Ecto neural progenitor cell (in vitro differentiated cells): ENCODE measurements at places on chromosomes 12 and 14.

- DNase-seq = no peak
Measured at GRCh38 chr12:119704065-119704747, 36.3 kb downstream of the PRKAB1 start.

DNA sequence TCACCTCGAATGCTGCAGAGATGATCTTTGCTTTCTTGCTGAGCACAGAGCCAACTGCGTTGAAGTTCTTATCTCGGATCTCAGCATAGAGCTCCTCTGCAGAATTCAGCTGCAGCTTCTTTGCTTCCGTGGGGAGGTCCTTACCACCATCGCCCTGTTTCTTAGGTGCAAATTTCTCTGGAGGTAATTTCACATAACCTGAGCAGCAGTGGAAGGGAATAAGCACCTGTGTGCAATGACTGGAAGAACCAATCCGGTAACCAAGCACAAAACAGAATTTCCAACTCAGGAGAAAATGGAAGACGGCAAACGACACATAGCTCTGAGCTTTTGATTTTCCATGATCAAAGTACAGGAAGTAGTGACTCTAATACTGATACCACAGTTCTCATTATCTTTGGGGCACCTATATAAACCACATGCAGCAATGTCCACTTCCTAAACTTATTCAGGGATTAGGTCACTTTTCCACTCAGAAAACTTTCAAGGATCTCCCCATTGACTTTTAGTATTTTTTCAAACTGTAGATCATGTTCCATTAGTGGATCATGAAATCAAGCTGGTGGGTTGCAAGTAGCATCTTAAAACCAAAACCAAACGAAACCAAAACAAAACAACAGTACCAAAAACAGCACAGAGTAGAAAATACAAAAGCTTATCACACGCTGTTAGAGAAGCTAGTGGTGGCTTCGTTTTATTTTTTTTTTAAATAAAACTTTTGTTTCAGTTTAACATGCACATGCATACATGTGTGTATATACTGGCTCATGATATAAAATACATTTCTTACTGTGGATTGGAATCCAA lies 18.9 kb upstream of the DIABLO start:
- no peak for DNase-seq

- DNase-seq = peak; percentile 50
Measured at GRCh38 chr12:130198026-130198662, 35.9 kb downstream of the FZD10 start.

GRCh38 chr12:32039917-32040575 lies 66.6 kb upstream of the BICD1 start:
- no peak for DNase-seq

DNA sequence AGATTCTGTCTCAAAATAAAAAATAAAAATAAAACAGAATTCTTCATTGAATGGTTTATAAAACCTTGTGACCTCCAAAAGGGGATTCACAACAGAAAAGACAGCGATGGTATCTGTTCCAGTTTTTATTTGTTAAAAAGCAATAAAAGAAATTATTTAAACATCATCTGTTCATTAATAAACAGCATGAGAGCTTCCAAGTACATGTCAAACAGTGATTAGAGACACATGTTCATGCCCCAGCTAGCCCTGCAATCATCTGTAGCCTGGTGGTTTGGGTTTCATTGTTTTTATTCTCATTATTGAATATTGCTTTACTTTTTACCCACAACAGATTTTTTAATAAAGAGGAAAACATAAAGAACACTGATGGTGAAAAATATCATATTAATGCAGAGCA lies 173.3 kb downstream of the ANO2 start:
- no peak for DNase-seq

GRCh38 chr12:108141600-108142130 lies 12.6 kb downstream of the WSCD2 start:
- DNase-seq = no peak

- no peak for DNase-seq
Measured at GRCh38 chr12:89789862-89790261, 81.2 kb upstream of the ATP2B1 start.

DNA sequence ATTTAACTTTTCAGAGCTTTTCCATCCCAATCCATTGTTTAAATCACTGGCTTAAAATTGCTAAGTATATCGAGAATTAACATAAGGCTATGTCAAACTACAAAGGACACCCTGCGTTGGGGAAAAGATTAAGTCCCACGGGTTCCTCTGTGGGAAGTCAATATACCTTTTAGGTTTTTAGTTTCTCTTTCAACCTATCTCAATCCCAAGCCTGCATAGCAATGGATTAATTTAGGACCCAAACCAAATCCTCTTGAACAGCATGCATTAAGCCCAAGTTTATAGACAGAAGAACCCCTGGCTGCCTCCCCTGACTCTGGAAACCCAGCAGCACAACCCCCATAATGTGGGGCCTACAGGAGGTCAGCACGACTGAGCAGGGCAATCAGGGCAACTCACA lies 6.3 kb downstream of the CDCA4 start:
- DNase-seq = no peak

DNA sequence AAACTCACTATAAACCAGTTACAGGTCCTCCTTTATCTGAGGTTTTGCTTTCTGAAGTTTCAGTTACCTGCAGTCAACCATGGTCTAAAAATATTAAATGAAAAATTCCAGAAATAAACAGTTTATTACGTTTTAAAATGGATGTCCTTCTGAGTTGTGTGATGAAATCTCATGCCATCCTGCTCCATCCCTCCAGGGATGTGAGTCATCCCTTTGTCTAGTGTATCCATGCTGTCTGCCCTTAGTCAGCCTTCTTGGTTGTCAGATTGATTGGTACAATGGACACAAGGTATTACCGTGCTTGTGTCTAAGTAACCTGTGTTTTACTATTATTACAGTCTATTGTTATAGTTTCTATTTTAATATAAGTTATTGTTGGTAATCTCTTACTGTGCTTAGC lies 328.3 kb downstream of the APAF1 start:
- no peak for DNase-seq

GRCh38 chr12:46380881-46381280 lies 8.3 kb upstream of the SLC38A2 start:
- no peak for DNase-seq

DNA sequence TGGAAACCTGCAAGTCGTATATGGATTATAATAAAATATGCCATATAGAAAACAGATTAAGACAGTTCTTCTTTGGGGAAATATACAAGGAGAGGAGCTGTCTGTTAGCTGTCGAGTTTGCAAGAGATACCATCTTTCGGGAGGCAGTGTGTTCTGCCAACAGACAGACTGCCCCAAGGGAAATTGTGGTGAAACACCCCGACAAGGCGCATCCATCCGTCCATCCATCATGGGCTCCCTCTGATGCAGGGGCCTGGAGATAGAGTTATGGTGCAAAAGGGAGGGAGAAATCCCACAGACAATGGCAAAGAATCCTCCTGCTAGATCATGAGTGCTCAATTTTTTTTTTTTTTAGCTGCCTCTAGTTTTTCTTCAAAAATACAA lies 156.3 kb downstream of the DPF3 start:
- peak; percentile 22 for DNase-seq

DNA sequence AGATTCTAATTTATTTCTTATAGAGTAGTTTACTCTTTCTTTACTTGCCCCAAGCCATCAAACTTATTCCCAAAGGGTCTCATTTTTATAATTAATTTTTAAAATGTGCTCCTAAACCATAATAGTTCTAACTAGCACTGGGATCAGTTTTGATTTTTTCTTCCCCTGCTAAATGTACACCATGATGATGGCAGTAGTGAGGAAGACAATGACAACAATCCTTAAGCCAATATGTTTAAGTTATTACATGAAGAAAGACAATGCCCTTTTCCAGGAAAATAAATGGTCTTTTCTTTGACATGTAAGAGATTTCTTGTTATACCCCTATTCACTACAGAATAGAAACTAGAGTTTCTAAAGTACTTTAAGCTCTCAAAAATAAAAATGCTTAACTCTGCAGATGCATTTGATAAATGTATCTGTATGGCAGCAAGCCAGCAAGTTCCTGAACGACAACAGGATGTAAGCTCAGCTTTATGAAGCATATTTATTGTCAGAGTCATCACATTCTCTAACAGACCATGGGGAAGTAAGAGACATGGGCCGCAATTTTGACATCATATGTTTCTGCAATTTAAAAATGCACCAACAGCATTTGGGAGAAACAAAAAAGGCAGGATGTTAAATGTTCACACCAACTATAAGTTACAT lies 36.0 kb upstream of the SNX6 start:
- DNase-seq = no peak

DNA sequence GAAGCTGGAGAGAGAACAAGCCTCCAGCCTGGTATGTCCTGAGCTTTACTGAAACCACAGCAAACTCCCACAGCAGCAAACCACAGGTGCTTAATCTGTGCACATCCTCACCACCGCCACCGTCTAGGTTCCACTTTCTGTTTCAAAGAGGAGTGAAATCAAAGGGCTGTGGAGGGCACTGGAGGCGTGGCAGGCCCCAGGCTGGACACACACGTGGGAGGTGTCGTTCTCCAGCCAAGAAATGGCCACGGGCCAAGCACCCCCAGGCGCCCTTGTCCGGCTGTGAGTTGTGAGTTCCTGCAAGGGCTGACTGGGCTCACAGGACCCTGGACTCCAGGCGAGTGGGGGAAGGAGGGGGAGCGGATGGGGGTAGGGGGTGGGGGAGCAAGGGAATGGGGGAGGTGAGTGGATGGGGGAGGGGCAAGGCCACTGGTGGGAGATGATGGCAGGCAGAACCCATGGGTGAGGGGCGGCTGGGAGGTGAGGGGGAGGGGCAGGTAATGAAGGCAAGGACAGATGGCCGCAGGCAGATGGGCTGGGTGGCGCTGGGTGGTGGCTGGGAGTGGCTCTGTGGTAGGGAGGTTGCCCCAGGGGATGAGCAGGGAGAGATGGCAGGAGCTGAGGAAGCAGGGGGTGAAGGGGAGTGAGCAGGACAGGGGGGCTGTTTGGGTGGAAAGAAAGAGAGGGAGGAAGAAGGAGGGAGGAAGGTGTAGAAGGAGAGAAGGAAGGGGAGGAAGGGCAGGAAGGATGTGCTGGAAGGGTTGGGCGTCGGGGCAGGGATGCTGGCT lies 86.7 kb downstream of the NCOR2 start:
- DNase-seq = no peak

- no peak for DNase-seq
Measured at GRCh38 chr14:67582061-67582460, 18.0 kb downstream of the PIGH start.

DNA sequence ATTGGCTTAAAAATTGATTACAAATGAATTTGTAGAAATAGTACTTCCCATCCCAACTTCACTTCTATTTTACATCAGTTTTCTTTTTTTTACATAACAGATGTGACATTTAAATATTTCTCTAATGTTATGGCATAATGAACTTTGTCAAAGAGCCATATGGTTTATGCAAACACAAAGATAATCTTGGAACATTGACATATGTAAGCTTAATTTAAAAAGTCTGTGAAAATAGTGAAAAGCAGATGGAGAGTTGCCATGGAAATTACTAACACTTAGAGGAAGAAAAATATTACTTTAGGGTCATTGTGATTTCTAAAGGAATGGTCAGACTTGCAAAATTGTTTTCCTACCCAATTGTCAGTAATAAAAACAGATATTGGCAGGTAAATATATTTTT lies 232.4 kb downstream of the AEBP2 start:
- no peak for DNase-seq

DNA sequence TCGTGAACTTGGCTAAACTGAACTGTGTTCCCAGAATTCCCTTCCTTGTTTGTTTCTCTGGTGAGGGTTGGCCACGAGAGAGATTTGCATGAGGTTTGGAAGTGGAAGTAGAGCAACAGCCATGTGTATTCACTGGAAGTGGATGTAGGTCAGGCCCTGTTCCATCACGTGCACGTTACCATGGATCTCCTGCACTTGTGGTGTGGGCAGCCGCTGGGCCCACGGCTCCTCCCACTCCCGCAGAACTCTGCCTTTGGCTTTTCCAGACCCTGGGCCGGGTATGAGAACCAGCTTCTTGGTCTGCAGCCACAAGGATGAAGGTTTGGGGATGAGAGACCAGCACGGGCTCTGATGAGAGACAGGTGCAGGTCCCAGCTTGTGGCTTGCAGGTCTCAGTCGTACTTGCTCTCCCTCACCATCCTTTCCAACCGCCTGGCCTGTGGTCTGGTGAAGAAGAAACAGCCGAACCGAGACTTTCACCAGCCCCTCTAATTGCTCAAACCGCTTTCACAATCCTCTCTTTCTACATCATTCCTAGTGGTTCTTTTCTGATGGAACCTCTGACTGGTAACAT lies 94.9 kb downstream of the DUSP16 start:
- no peak for DNase-seq

DNA sequence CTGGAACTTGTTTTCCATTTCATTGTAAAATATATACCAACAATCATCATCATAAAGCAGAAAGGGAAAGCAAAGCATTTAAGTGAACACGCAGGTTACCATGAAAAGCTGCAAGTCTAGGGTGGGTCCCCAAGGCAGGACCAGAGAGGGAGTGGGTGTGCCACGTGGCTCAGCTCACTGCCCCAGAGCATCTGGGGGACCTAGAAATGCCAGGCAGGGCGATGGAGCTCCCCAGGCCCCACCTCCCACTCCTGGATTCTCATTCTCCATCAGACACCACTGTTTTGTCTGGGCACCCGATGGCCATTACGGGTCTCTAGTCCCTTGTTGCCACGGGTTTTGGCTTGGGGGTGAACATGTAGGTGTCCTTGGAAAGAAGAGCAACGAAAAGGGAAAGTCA lies 34.7 kb downstream of the BCL11B start:
- no peak for DNase-seq

GRCh38 chr12:2479851-2480535 lies 314.8 kb upstream of the FKBP4 start:
- no peak for DNase-seq

GRCh38 chr14:74514471-74514941 lies 20.9 kb downstream of the ISCA2 start:
- DNase-seq = no peak

- DNase-seq = peak; percentile 94
Measured at GRCh38 chr12:52865090-52865944, 16.5 kb upstream of the KRT78 start.

- DNase-seq = no peak
Measured at GRCh38 chr14:64584190-64584589, 34.4 kb downstream of the PPP1R36 start.

- no peak for DNase-seq
Measured at GRCh38 chr14:101364503-101365328, 196.6 kb upstream of the DIO3 start.

DNA sequence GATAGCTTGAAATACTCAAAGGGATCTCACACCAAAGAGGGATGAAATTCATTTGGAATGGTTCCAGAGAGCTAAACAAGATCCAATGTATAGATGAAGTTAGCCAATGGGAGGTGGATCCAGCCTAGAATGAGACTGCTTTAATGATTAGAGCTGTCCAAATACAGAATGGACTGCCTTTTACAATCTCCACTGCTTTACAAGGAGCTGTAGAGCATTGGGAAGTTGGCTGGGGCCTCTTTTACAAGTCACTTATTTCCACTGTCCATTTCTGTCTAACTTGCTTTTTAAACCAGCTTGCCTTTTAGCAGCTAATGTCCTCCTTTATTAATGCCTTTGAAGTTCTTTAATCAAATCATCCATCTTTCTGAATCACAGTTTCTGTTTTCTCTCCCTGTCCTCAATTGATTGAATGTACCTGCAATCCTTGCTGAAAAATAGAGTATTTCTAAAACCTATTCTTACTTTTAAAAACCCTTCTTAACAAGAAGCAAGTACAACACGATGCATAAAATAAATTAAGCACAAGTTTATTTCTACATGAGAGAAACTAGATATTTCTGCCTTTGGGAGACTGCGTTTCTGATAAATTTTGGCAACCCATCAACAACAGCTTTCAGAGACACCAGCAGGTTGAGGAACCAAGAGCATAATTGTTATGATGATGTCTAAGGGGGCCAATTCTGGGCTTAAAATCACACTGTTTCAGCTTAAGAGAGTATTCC lies 3.4 kb upstream of the ATP2A2 start:
- no peak for DNase-seq

GRCh38 chr12:95940514-95940913 lies 1.9 kb downstream of the CCDC38 start:
- DNase-seq = no peak
